Dorsolateral prefrontal cortex (tissue), 122 donors: ENCODE measurements at places on chromosomes 11 and 22.

DNA sequence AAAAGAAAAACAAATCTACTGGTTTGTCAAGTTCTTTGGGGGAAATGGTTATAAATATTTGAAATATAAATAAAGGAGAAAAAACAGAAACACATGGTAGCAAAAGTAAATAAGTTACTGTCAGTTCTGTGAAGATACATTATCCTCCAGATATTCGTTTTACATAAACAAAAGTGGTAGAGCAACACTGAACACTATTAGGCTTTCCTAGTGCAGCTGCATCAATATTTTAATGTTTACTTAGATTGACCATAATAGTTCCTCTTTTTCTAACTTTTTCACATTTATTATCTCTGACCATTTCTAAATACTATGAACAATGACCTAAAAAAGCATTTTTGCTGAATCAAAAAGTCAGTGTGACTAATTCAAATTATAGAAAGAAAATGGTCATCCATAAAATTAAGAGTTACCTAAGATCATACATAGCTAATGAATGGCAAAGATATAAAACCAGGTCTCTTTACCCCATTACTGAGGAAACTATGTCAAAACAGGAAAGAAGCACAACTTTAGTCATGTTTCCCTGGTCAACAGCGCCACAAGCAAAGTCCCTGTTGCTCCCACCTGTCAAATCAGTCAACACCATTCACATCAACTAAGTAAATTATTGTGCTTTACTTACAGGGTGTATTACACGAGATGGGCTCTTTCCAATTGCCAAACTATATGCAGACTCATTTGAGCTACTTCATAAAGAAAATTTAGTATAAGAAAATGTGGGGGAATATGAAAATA is 38.5 kb downstream of the SBF2 start:
- DNase-seq = no peak

GRCh38 chr11:120789391-120789790 is 234.5 kb upstream of the TBCEL start:
- no peak for DNase-seq

DNA sequence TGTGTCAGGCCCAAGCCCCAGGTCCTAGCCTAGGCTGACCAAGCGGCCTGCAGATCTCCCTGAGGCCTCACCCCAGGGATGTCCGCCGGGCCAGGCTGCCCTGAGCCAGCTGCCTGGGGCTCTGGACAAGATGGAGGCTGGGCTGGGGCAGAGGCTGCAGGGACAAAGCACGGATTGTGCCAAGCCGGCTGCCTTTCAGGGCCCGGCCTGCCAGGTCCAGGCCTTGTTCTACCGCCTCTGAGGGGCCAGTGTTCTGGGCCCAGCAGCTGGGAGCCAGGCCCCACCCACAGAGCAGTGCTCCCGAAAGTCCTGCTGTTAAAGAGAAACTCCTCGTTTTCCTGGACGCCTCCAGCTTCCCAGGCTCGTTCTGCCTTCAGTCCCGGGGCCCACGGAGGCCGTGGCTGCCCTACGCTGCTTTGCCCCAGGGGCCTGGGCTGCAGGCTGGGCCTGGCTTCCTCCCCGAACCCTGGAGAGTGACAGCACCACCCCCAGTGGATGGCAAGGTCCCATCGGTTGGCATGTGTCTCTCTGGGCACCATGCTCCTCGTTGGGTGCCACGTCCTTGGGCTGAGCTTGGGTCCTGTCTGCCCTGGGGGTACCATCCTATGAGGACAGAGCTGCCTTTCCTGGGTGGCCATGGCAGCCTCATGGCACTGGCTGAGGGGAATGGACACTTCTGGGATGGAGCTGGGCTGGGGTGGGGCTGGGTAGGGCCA is 7.6 kb downstream of the BRSK2 start:
- peak; percentile 95 for DNase-seq

DNA sequence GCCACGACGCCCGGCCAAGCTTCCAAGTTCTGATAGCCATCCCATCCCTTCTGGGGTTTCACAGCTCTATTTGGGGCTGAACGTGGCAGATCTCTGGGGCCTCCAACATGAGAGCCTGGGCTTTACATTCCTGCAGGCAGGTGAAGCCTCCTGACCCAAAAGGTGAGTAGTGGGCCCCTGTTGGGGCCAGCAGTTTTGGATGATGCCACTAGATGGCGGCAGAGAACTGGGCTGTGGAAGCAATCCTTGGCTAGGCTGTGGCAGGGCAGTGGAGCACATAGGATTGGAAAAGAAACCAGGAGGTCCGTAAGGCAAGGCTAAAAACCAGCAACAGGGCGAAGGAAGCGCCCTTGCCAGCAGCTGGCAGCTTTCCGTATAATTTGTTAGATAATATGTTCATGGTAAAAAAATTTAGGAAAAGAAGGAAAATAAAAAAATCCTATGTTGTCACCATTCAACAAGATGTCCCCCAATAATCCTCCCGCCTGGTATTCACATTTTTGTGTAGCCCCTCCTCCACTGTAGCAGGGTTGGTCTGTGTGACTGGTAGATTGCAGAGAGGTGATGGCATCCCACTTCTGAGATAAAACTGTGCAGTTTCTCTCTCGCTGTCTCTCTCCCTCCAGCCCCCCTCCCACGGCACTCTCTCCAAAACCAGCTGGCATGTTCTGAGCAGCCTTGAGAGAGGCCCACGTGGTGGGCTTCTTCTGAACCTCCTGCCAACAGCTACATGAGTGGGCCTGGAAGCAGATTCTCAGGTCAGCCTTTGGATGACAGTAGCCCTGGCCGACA is 43.6 kb upstream of the OR4B1 start:
- DNase-seq = peak; percentile 63

DNA sequence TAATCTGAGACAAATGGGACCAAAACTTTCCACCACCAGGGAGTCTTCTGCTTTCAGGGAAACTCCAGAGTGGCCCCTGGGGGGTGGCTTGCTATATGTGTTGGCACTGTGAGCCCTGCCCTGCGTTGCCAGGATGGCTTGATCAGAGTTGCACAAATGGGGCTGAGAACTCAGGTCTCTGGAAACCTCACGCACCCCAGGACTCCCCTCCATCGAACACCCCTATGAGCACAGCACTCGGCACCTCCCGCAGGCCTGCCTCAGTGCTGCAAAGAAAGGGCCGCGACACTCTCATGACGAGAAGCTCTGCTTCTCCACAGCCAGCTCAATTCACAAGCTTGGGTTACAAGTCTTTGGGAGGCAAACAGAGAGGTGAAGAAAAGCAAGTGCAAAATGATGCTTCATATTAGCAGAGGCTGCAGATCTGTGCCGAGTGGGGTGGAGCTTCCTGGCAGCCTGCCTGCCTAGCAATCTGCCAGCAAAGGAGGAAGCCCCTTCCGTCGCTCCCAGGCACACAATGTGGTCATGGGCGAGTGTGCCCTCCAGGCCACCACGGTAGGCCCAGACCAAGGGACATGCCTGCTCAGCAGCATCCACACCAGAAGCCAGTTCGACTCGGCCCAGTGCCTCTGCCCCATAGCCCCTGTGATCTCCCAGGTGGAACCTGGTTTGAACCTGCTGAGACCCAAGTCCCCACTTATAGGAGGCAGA is 55.7 kb downstream of the MYH9 start:
- DNase-seq = peak; percentile 67

DNA sequence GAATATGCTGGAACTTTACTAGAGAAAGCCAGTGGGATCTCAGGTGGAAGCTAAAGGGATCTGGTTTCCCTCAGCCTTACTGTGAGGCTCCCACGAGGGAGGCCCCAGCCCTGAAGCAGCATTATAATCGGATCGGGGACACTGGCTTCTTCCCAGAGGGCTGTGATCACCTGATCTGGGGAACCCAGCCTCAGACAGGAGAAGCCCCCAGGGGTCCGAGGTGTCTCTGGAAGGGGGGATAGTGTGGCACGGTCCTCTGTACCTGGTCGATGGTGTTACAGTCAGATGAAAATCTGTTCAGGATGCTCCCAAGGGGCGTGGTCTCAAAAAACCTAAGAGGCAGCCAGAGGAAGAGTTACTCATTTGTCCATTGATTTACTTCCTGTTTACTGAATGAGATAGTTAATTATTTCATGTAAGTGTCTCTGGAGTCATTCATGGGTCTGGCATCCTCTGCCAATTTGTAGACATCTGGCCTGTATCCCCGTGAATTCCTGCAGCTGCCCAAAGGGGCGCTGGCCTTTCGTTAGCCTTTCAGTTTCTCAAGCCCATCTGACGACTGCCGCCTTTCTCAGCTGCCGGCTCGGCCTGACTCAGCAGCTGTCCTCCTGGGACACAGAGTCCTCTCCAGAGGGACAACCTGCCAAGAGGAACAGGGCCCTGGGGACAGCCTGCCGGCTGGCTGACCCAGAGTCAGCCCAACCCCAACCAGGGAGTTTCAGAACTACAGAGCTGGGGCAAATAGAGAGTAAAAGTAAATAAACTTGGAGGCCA is 17.0 kb upstream of the KCNJ11 start:
- DNase-seq = peak; percentile 76

DNA sequence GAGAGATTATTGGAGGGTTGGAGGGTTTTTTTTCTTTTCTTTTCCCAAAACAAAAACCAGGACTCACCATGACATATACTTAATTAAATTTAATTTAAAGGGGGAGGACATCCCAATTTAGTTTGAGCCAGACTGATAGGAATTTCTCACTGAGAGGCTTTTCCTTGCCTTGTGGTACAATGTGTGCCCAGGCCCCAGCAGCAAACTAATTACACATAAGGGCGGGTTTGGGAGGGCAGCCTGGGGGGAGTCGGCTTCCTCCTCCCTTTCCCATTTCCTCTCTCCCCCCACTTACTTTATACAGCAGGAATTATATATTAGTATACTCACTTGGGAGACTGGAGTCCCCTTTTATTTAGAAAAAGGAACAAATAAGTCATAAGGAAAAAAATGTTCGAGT is 2.9 kb downstream of the TEAD1 start:
- no peak for DNase-seq

GRCh38 chr11:933142-933851 is 7.6 kb downstream of the AP2A2 start:
- no peak for DNase-seq

DNA sequence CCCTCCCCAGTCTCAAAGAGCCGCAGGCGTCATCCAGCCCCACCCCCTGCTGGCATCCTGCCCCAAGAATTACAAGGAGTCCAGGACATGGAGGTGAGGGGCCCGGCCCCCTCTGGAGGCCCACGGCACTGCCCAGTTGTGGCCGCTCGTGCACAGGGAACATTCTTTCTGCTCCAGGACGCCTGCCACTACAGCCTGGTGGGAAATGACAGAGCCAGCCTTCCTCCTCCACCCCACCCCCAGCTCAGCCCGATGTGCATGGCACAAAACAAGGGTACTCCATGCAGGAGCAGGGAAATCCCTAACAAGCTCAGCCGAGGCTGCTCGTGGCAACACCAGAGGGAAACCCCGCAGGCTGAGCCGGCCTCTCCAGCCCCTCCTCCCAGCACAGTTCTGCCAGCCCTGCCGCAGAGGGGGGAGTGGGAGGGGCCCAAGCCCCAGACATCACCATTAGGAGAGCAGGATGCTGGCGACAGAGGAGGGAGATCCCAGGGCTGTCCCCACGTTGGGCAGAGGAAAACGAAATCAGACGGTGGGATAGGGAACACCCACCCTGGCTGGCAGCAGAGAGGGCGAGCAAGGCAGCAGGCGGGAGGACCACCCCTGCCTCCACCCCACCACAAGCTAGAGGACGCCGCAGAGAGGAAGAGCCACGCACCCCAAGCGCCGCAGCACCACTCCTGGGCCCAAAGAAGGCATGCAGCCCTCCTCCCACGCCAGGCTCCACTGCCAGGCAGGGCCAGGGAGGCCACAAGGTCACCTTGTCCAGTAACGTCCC is 10.0 kb downstream of the IGSF9B start:
- DNase-seq = peak; percentile 65

GRCh38 chr11:126282736-126283591 is at the start of gene TIRAP:
TIRAP (plus strand) TSS chr11:126283093; CDS start chr11:126290895, 7,802 bp downstream.
- peak; percentile 66 for DNase-seq

GRCh38 chr11:34345991-34346480 is 11.8 kb downstream of the ABTB2 start:
- DNase-seq = no peak

DNA sequence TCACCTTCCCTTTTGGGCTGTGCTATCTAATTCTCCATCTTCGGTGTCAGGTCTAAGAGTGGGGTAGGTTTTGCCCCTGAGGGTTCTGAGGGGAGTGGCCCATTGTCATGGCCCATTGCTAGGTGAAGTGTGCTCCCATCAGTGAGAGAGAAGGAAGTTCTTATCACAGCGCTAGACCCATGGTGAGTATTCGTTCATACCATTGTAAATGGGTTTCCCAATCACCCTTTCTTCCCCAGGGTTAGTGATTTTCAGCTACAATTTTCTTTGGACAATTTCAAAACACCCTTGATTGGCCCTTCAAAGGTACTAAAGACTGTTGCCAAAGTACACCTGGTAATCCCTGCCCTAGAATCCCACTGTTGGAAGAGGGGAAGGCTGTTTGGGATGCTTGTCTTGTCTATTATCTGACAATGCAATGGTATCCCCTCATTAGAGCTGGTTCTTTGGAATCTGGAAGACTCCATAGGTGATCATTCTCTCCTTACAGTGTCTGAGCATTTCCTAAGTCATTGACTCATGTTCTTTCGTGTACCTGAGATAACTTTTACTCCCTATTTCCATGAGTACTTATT is 20.2 kb downstream of the MPEG1 start:
- no peak for DNase-seq

- no peak for DNase-seq
Measured at GRCh38 chr22:48677168-48677520, 1150.5 kb downstream of the BRD1 start.

- no peak for DNase-seq
Measured at GRCh38 chr22:50018608-50019285, 6.2 kb upstream of the IL17REL start.

DNA sequence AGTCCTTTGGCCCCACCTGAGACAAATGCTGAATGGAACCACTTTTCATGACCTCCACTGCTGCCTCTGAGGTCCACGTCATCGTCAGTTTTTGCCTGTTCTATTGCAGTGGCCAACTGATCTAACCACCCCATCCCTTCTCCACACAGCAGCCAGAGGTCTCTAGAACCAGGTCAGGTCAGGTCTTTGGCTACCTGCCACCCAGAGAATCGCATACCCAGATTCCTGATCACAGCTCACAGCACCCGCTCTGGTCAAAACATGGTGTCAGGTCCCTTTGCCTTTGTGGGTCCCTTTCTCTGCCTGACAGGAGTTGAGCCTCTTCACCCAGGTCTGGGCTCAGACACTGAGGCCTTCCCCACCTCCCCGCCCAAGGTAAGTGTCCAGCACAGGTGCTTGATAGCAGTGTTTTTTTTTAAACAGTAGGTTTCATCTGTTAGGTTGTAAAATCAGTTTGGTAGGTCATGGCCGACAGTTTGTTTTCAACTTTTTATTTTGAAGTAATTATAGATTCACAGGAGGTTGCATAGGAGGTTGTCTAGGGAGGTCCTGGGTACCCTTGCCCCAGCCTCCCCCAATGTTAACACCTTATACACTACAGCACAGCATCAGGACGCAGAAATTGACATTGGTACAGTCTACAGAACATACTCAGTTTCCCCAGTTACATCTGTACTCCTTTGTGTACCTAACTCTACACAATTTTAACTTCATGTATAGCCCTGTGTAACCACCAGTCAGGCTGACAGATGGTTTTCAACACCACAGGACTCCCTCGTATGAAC is 6.9 kb downstream of the C22orf39 start:
- no peak for DNase-seq
